Stimulated activated CD8-positive, alpha-beta memory T cell treated with anti-CD3 and anti-CD28 coated beads, Interleukin-7, amount 100 ng/mL, for 1 hour (primary cell): ENCODE measurements at places on chromosomes 5 and 9.

- DNase-seq: no peak
These were observed 1.3 kb downstream of the HINT2 start for GRCh38 chr9:35813434-35814105.

DNA sequence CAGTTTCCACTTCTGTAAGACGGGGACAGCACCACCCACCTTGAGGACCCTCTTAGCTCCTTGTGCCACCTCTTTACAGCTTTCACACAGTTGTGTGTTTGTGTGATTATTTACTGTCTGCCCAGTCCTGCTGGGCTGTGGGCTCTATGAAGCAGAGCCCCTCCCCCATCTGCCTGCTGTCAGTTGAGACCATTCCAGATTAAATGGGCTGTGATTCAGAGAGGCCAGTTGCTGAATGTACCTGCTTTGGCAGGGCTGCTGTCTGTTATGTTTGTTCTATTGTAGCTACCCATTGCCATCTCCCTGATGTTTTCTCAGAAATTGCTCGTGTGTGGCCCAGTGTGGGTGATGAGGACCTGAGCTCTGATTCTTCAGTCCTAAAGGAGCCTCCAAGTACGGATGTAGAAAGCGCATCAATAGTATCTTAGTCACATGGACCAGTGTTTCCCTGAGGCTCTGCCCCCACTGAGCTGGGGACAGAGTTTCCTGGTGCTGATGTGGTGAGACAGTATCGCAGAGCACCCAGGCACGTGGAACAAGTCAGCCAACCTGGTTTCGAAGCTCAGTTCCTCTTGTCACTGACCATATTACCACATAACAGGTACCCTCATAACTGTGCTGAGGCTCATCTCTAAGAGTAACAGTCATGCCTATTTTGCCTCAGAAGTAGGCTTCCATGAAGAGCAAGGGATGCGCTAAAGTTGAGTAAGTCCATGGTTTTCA is 3.7 kb downstream of the ANGPTL2 start:
- DNase-seq: no peak

- no peak for DNase-seq
These were observed 8.7 kb downstream of the HINT1 start for GRCh38 chr5:131156385-131156784.

DNA sequence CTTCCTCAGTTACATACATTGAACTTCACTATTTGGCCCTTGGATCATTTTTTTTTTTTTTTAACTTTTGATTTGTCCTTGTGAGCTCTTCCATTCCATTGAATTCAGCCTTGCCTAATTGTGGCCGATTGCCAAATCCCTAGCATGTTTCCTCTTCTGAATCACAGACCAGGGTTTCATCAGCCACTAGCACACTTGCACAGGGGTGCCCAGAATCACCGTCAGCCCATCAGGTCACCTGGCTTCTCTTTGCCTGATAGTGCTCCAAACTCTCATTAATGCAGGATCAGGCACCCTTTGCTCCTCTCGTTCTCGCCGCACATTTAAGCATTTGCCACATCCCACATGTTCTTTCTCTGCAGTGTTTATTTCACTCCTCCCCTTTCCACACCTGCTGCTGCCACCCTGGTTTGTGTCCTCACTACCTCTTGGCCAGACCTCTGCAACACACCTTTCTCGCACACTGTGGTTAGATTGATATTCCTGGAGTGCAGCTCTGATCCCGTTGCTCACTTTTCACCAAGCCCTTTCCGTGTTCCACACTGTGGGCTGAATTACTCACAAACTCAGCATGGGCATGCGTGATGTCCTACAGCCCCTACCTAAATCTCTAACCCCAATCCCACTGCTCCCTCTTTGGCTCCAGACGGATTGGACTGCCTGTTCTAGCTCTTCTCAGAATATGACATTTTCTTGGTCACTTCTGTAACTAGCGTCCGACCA is 9.8 kb downstream of the PIK3R1 start:
- no peak for DNase-seq

DNA sequence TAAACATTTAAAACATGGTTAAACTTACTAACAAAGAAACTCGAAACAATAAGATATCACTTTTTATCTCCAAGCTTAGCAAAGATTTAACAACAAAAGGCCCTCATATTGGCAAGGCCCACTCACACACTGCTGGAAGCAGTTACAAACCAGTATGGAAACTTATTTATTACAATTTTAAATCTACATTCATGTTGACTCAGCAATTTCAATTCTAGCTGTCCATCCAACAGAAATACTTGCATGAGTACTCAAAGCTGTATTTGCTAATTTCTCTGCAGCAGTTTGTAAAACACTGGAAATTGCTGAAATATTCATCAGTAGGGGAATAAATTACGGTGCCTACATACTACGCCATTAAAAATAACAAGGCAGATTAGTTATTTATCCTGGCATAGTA is 2.8 kb upstream of the DNAJA1 start:
- no peak for DNase-seq

DNA sequence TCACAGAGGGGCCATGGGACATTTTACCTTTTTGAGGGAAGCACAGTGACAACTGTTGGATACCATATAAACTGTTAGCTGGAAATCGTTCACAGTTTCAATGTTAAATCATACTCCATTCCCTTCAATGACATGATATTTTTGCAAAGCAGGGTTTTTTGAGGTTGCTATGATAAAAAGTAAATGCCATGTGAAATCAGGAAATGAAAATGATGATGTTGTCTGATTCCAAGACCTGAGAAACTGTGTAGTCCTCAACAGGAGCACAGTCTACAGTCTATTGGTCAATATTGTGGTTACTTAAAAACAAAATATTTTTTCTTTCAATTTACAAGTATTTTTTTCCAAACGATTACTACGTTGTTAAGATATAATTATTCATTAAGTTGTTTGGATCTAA is 24.0 kb upstream of the ADAM19 start:
- no peak for DNase-seq

DNA sequence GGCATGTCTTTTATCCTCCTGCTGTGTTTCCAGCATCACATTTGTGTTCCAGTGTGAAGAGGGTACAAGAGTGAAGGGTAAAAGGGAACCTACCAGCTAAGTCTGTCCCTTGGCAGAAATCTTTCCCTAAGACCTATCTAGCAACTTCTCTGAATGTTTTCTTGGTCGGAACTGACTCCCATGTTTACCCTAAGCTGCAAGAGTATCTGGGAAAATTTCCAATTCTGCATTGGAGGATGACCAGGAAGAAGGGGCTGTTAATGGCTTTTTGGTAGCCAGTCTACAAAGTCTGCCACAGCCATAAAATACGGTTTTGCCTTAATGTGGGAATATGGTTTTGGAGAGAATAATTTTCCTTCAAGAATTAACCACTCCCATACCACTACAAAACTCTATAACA is 75.1 kb downstream of the MAST4 start:
- no peak for DNase-seq

DNA sequence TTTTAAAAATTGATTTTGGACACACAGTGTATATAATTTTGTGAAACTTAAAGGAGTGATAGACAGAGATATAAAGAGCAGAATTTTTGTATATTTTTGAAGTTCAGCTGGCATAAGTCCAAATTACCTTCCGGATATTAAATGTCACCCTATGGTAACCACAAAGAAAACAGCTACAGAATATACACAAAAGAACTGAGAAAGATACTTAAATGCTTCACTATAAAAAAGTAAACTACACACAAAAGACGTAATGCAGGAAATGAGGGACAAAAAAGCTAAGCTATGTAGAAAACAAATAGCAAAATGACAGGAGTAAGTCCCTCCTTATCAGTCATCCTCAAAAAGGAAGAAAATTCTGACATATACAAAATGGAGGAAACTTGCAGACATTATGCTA is 29.4 kb downstream of the HACD4 start:
- DNase-seq: no peak

DNA sequence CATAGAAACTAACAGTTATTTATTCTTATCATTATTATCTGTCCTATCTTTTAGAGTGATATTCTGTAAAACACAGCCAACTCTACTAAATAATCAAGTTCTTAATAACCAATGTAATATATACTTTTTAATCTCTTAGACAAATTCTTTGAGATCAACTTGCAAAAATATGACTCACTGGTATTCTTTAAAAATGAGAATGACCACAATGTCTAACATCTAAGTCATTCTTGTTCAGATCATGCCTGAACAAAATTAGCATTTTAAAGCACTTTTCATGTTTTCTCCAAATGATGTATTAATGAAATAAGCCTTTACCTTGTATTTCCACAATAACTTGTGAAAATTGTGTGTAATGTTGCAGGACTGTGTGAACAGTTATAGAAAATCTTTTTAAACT is 356.9 kb upstream of the RGMB start:
- no peak for DNase-seq

- DNase-seq: no peak
These were observed 10.0 kb downstream of the PALM2AKAP2 start for GRCh38 chr9:109789971-109790370.

GRCh38 chr5:62385131-62385530 is 18.6 kb downstream of the DIMT1 start:
- DNase-seq: no peak

- DNase-seq: no peak
These were observed 714 bp upstream of the CETN3 start for GRCh38 chr5:90410178-90410762.

GRCh38 chr5:45376417-45376816 is 319.8 kb downstream of the HCN1 start:
- no peak for DNase-seq

GRCh38 chr5:35483191-35483590 is 134.5 kb upstream of the SPEF2 start:
- no peak for DNase-seq

DNA sequence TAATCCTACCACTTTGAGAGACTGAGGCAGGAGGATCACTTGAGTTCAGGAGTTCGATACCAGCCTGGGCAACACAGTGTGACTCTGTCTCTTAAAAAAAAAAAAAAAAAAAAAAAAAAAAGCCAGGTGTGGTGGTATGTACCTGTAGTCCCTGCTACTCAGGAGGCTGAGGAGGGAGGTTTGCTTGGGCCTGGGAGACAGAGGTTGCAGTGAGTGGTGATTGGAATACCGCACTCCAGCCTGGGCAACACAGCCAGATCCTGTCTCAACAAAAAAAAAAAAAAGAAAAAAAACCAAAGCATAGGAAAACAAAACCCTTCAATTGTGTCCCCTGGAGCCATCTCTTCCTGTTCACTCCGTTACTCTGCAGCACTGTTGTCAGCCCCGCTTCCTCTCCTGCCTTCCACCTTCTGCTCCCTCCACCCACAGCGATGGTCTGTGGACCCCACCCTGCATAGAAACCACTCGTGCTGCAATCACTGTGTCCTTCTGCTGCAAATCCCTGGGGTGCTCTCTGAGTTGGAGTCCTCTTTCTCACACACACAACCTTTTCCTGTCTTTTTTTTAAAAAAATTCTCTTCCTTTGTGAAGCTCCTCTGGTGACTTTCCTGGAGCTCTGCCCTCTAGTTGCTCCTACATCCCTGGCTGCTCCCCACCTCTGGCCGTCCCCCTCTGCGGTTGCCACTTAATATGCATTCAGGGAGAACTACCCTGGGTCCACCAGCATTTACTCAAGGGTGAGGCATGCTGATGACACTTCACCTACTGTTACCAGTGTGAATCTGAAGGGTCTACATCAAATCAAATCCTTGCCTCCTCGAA is 22.2 kb downstream of the CCT5 start:
- no peak for DNase-seq

DNA sequence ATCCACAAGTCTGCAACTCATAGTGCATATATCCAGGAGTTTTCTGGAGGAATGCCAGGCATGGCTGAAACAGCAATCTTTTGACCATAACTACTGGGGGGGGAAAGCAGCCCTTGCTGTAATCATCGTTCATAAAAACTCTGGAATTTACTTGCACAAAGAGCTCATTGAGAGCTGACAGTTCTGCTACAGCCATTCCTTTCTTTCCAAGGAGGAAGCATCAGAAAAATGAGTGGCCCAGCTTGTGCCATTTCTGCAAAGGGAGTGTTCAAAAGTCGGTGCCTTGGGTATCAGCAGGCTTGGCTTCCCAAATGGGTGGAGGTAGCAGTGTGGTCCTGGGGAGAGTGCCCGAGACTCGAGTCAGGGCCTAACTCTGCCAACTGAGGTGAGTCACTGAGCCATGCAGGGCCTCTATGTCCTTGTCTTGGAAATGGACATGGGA is 101.5 kb downstream of the GCNT1 start:
- no peak for DNase-seq

- no peak for DNase-seq
These were observed 397.5 kb downstream of the HTR1A start for GRCh38 chr5:63564789-63565188.

DNA sequence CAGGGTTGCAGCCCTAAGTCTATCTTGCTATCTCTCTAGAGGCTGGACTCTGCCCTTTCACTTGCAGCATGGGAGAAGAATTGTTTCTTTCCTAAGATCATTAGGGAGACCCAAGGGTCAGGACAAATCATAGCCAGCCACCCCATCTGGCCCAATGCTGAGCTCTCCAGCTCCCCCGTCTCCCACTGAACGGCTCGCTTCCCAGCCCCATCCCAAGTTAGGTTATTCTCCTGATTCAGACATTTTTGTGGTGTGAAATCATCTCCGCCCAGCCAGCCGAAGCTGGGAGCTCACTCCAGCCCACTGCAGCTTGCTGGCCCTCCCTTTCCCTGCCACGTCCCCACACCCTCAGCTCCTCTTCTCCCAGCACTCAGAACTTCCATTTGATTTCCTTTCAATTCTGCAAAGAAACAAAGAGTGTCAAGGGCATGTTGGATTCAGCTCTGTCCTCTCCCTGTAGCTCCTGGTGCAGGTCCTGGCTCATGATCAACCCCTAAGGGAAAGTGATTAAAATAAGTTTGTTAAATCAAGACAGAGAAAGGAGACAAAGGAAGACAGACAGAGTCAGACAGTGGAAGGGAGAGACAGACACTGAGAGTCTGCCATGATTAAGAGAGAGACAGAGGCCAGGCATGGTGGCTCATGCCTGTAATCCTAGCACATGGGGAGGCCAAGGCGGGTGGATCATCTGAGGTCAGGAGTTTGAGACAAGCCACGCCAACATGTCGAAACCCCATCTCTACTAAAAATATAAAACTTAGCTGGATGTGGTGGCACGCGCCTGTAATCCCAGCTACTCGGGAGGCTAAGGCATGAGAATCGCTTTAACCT is 12.6 kb upstream of the SPARC start:
- DNase-seq: no peak

DNA sequence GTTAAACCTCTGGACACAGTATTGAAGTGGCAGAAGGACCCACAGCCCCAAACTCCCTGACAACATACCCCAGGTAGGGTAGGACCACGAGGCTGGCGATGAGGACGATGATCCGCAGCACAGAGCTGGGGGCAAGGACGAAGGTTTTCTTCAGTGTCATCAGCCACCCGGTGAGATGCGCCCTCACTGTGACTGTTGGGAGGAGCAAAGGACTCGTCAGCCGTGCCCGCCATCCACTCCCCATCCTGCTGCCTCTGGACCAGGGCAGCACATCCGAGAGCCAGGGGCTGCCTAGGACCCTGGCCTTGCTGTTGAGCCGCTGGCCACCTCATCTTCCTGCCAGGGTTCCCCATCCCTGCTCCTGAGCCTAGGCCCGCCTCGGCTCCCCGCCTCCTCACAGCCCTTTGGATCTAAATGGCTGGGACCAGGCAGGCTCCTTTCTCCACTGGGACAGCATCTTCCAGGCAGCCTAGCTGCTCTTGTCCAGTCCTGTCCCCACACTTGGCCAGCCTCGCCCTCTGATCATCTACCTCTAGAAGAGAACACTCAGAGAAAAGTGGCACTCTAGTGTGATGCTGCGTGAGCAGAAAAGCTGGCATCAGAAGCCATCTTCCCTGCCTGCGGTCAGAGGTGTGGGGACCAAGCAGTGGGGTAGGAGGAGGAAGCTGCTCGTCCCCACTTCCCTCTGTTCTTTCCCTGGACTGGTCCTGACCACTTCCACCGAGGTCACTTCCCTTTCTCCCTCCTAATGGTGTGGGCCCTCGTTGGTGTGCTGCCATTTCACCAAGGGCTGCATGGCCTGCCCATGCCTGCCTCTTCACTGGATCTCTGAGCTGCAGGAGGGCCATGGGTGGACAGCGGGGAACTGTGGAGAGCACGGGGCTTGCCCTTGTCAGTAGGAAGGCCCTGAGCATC is 49.2 kb downstream of the OTULIN start:
- no peak for DNase-seq
